ENCODE measurements at places on chromosomes 4 and X. TPM values are rescaled to one million over a fixed set of nuclear protein-coding genes. Genes with fewer than 3 reads are reported as not detected.

GRCh38 chr4:76087007-76087769 lies 12.7 kb downstream of the ART3 start:
- no peak overlapping the region for H3K4me3 ChIP-seq
- H3K4me1 ChIP-seq, result no peaks in the 10 kb centered on the region
- DNase-seq, result peak; percentile 70

- DNase-seq, result no peak
- H3K27me3 ChIP-seq, result no peaks in the 10 kb centered on the region
- no peak overlapping the region for H3K27ac ChIP-seq
- H3K4me3 ChIP-seq, result no peak overlapping the region
- no peaks in the 10 kb centered on the region for H3K36me3 ChIP-seq
- H3K4me1 ChIP-seq, result no peaks in the 10 kb centered on the region
Observed at GRCh38 chrX:37776283-37776986, 3.4 kb upstream of the CYBB start.

DNA sequence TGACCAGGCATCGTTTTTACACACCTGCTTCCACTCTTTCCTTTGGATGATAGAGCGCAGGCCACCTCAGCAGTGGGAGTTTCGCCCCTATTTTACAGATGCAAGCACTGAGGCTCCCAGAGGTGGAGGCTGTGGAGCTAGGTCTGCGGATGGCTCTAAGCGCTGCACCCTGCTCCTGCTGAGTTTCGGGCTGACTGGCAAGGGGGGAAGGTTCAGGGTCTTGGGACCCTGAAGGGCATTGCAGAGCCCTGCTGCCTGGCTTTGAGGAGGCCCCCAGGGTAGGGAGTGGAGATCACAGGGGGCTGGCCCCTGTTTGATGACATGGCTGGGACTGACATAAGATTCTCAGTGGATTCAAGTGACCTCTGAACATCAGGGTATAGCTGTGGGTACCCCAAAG lies 62.8 kb upstream of the NKX1-1 start:
- H3K36me3 ChIP-seq, result no peaks in the 10 kb centered on the region
- no peak overlapping the region for H3K27ac ChIP-seq
- H3K27me3 ChIP-seq, result peaks cover 13% of the 10 kb centered on the region
- no peak overlapping the region for H3K4me3 ChIP-seq

DNA sequence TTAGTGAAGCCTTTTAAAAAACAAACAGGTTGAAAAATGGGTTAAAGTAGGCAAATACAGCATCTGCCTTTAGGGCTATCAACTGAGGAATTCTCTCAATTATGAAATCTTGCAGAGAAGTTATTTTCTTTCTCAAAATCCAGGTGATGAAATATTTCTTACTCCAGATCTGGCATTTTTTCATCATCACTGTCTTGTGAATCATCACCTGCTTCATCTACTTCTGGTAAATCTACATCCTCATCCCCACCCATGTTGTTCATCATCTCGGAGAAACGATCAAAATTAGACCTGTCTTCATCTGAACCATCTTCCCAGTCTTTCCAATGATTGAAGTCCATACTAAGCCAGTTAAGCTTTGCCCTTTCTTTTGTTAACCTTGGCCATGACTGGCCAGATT lies 33.3 kb upstream of the HPF1 start:
- H3K27me3 ChIP-seq, result peaks cover 5% of the 10 kb centered on the region
- DNase-seq, result no peak
- H3K4me1 ChIP-seq, result peaks cover 9% of the 10 kb centered on the region
- no peak overlapping the region for H3K4me3 ChIP-seq
- H3K27ac ChIP-seq, result no peak overlapping the region

DNA sequence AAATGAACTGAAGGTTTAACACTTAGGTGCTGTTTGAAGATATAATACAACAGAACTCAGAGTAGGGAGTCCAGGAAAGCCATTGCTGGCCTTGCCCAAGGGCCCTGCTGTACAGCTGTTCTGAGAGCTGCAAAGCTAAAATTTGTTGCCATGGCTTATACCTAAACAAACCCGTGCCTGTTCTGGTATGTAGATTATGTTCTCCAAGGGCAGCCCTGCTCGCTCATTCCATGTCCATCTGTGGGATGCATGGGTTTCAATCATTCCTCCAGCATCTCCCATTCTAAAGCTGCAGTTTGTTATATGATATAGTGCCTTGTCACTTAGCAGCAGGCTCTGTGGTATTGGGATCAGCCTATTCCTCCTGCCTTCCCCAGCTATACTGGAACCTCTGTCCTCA lies 80.8 kb upstream of the BMPR1B start:
- peaks cover 9% of the 10 kb centered on the region for H3K27me3 ChIP-seq
- no peak overlapping the region for H3K27ac ChIP-seq
- no peak overlapping the region for H3K4me3 ChIP-seq

DNA sequence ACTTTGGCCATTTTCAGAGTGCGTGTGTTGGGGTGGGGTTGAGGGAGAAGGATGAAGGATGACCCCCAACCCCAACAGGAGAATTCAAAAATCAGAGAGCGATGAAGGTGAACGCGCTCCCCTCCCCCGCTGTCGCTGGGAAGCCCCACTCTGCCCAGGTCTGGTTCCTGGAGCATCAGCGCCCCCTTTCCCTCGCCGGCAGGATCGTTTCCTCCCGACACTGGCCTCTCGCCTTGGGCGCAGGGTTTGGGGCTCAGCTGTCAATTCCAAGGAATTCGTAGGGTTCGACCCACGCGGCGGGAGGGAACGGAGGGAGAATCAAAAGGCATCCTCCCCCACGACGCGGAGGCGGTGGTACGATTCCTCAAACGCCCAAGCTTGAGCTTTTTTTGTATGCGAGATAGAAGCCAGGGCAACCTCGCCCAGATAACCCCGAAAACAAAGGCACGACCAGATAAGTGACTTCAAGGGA lies 1.0 kb upstream of the PDGFRA start:
- peak overlapping the region; percentile 77 for H3K27ac ChIP-seq
- peaks cover 67% of the 10 kb centered on the region for H3K27me3 ChIP-seq
- no peak overlapping the region for H3K4me3 ChIP-seq
- H3K36me3 ChIP-seq, result no peaks in the 10 kb centered on the region

DNA sequence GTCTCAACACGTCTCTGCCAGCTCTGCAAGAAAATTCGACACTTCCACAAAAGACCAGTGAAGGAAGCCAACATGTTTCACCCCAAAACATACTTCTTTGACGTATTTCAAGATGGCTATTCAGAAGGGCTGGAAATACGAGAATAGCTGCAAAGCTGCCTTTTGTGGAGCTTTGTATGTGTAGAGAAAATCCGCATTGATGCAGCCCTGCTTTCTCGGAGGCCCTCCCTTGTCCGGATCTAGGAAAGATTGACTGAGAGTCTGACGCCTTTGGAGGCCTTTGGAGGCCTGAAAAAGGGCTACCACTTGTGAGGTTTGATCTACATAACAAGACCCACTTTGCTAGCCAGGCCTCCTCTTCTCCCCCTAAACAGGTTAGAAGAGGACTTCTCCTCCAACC lies 12.2 kb downstream of the SAT1 start:
- peaks cover 2% of the 10 kb centered on the region for H3K27me3 ChIP-seq
- H3K4me1 ChIP-seq, result no peaks in the 10 kb centered on the region
- no peak overlapping the region for H3K27ac ChIP-seq
- no peak overlapping the region for H3K4me3 ChIP-seq
- DNase-seq, result no peak

GRCh38 chrX:68853665-68854251 lies 24.9 kb downstream of the EFNB1 start:
- no peaks in the 10 kb centered on the region for H3K4me1 ChIP-seq
- H3K36me3 ChIP-seq, result no peaks in the 10 kb centered on the region
- peaks cover 10% of the 10 kb centered on the region for H3K27me3 ChIP-seq
- no peak overlapping the region for H3K4me3 ChIP-seq
- no peak for DNase-seq

DNA sequence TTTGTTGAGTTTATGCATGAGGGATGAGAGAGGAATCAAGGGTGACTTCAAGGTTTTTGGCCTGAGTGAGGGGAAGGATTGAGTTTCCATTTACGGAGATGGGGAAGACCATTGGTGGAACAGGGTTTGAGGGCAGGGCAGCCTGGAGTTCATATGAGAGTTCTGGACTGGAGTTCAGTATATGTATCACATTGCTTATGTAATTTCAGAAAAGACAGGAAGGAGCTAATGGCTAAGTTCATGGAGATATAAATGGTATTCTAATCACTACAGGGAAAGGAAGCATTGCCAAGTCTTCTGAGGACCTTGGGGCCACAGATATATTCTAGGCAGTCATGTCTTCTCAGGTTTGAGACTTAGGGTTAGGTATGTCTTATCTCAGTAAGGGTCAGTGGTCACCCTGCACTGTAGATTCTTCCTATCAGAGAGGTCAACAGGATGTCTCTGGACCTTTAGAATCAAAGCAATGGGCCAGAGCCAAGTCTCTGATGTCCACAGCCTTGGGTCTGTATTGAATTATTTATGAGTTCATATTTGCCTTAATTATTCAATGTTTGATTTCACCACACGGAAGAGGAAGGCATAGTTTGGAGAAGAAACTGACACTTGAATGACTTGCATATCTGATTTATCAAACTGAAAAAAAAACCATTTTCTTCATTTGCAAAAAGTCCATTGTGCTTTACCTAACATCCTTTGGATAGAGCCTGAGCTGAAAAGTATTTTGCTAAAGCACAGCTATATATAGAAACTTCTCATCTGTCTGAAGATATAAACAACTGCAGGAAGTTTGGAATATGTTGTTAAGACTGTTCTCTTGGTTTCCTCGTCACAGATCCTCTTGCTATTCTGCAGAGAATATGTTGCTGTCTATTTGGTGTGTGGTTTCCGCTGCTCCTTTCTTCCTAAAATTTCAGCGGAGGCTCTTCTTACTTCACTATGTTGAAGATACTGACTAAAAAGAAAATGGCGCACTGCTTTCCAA lies 139.5 kb downstream of the PDGFRA start:
- no peaks in the 10 kb centered on the region for H3K4me1 ChIP-seq
- no peaks in the 10 kb centered on the region for H3K27me3 ChIP-seq
- no peaks in the 10 kb centered on the region for H3K36me3 ChIP-seq
- DNase-seq, result no peak

- no peak overlapping the region for H3K4me3 ChIP-seq
- no peak overlapping the region for H3K27ac ChIP-seq
- H3K27me3 ChIP-seq, result no peaks in the 10 kb centered on the region
- no peaks in the 10 kb centered on the region for H3K36me3 ChIP-seq
Observed at GRCh38 chrX:119502727-119503483, 34.7 kb downstream of the SLC25A5 start.

GRCh38 chrX:39199429-39199828 lies 398.2 kb downstream of the MID1IP1 start:
- no peaks in the 10 kb centered on the region for H3K36me3 ChIP-seq
- H3K27me3 ChIP-seq, result peaks cover 46% of the 10 kb centered on the region
- DNase-seq, result no peak
- H3K27ac ChIP-seq, result no peak overlapping the region
- H3K4me3 ChIP-seq, result no peak overlapping the region
- H3K4me1 ChIP-seq, result no peaks in the 10 kb centered on the region

GRCh38 chrX:134711135-134711921 lies 53.1 kb upstream of the PLAC1 start:
- H3K36me3 ChIP-seq, result no peaks in the 10 kb centered on the region
- H3K4me1 ChIP-seq, result no peaks in the 10 kb centered on the region
- peaks cover 4% of the 10 kb centered on the region for H3K27me3 ChIP-seq
- no peak overlapping the region for H3K4me3 ChIP-seq
- H3K27ac ChIP-seq, result no peak overlapping the region

DNA sequence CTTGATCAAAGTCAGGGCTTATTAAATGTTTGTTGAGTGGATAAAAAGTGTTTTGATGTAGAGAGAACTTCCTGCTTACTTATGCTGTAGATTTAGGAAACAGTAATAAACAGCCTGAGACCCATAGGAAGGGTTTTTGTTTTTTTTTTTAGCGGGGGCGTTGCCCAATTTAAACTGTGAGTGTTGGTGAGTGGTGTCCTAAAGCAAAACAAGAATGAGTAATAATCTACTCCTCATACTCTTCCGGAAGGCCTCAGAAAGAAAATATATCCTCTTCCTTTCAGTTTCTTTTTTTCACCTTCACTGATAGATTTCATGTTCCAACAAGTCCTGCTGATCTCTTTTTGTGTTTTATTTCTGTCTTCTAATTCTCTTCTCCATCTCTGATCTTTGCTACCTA lies 104.4 kb upstream of the SCML1 start:
- H3K4me3 ChIP-seq, result no peak overlapping the region
- H3K27ac ChIP-seq, result no peak overlapping the region
- no peaks in the 10 kb centered on the region for H3K36me3 ChIP-seq
- no peak for DNase-seq
- H3K4me1 ChIP-seq, result peaks cover 6% of the 10 kb centered on the region

DNA sequence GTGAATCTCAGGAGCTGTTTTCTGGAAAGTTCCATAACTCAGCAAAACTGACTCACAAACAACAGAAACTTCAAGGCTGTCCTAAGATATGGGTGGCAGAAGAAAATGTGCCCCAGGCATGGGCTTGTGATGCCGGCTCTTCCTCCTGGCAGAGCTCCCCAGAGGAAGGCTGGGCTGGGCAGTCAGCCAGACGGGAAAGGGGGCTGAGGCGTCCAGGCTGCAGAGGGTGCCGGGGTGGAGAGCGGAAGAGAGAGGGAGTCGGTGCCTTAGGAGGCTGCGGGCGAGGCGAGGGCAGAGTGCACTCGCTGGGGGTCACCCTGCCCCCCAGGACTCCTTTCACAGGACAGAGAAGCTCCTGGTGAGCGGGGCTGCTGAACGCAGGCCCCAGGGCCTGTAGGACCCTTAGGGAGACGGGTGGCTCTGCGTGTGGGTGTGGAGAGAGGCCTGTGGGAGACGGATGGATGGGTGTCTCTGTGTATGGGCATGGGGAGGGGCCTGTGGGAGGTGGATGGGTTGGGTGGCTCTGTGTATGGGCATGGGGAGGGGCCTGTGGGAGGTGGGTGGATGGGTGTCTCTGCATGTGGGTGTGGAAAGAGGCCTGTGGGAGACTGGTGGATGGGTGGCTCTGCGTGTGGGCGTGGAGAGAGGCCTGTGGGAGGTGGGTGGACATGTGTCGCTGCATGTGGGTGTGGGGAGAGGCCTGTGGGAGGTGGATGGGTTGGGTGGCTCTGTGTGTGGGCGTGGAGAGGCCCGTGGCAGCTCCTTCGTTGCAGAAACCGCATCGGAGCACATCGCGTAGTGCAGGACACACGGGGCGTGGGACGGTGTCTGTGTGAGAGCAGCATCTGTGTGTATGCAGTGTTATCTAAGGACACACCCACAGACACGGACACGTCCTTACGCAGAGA lies 15.9 kb downstream of the PCGF3 start:
- DNase-seq, result peak; percentile 65
- no peak overlapping the region for H3K4me3 ChIP-seq
- peaks cover 47% of the 10 kb centered on the region for H3K4me1 ChIP-seq
- H3K27me3 ChIP-seq, result no peaks in the 10 kb centered on the region
- no peak overlapping the region for H3K27ac ChIP-seq
- no peaks in the 10 kb centered on the region for H3K36me3 ChIP-seq

- no peaks in the 10 kb centered on the region for H3K27me3 ChIP-seq
- H3K4me1 ChIP-seq, result no peaks in the 10 kb centered on the region
- H3K27ac ChIP-seq, result no peak overlapping the region
- DNase-seq, result peak; percentile 21
- no peak overlapping the region for H3K4me3 ChIP-seq
Observed at GRCh38 chr4:170374770-170375169, 285.0 kb upstream of the AADAT start.

Gene DAPP1
- 3.7 TPM for total RNA-seq

Gene PF4V1
- not detected for total RNA-seq

Gene EXOC1L
- not detected for total RNA-seq

Gene MAGEC1
- not detected for total RNA-seq

Gene AFF2
- total RNA-seq, result 2.3 TPM

Gene TLR2
- 21.4 TPM for total RNA-seq

Gene STPG2
- not detected for total RNA-seq

Gene SSX2B
- total RNA-seq, result not detected

Data from adrenal gland (tissue), 19 donors.